ENCODE measurements at places on chromosomes 1 and 21.

DNA sequence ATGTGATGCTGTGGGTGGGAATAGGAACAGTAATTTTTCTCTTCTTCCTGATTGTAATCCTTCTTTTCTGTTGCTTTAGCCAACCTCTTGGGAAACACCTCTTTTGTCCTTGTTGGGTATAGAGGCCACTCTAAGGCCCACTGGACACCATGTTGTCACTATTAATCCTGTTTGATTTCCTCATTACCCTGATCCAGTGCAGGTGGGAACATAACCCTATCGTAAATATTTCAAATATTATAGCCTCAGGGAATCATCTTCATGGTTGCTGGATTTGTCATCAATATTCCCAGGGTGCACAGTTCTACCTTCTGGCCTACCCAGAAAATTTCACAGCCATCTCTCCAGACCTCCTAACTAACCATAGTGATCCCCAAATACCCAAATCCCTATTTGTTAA lies 27.9 kb upstream of the SLC6A9 start:
- DNase-seq: no peak

GRCh38 chr1:180218806-180219765 lies 11.0 kb upstream of the LHX4 start:
- no peak for DNase-seq

DNA sequence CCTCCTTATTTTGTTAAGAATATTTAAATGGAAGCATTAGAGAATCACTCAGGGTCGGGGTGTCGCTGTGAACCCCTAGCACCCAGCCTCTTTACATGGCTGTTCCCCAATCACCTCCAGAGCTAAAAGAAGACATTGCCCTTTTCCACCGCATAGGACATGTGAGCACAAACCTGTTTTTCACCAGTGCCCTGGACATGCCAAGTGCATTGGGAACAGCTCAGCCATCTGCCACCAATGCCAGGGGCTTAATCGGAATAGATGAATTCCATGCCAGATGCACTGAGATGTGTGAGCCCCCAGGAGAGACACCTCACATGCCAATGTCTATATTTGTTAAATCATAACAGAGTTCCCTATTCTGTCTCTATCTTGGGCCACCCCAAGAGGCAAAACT lies 33.3 kb downstream of the EIF2D start:
- peak; percentile 20 for DNase-seq

DNA sequence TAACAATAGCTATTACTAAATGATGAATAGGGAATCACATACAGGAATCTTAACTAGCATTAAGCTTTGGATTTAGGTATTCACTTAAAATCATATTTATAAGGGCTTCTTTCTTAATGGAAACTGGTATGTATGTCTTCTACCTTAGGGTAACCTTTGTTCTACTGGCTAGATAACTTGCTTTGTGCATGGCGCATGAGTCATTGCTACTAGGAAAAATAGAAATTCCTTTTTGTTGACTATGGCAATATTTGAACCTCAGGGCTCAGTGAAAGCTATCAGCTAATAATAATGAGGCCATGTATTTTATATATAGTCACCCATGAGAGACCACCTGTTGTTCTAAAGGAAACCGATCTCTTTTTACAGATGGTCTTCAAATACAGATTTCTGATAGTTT lies 72.5 kb downstream of the RPS6KC1 start:
- DNase-seq: no peak

GRCh38 chr1:210025870-210026269 lies 87.9 kb downstream of the SYT14 start:
- no peak for DNase-seq

GRCh38 chr21:26441149-26441548 lies 131.9 kb downstream of the CYYR1 start:
- peak; percentile 63 for DNase-seq

DNA sequence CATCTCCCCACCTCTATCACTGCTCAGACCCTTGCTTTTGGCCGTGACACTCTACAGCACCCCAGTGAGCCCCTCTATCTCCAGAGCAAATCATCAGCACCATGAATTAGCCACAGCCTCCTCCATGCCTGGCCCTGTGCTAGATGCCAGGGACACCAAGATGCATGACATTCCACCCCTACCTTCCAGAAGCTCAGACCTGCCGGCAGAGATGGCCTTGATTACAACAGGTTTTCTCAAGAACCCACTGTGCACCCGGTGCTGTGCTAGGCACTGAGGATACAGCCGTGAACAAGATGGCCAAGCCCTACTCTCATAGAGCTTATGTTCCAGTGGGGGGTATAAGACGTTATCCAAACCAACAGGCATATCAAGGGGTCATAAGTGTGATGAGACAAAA lies 30.6 kb downstream of the CDK18 start:
- DNase-seq: no peak

- no peak for DNase-seq
These were observed 919 bp downstream of the CTSS start for GRCh38 chr1:150764617-150765101.

GRCh38 chr1:212453156-212453857 lies 20.6 kb downstream of the NENF start:
- no peak for DNase-seq

DNA sequence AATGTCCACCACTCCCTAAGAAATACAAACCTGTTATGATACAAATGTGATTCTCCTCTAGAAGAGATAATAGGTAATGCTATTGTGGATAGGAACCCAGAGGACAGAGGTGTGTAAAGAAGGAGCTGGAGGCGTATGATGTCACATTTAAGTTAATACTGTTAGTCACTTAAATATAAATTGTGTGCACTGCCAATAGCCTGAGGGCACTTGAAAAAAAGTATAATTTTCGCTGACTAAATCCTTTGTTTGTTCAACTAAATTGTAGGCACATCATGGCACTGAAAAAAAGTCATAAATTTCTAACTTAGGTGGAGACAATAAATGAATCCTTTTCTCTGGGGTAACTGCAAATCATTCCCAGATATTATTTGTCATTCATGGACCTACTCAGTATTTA lies 4.4 kb downstream of the RCSD1 start:
- no peak for DNase-seq

GRCh38 chr1:228463009-228463558 lies 24.1 kb upstream of the RNF187 start:
- DNase-seq: no peak

- peak; percentile 51 for DNase-seq
These were observed 1.0 kb downstream of the FAM78B start for GRCh38 chr1:166165661-166166328.
